ENCODE measurements at places on chromosomes 2 and 18. TPM values are rescaled to one million over a fixed set of nuclear protein-coding genes. Genes with fewer than 3 reads are reported as not detected.

The TUBA4B gene
- 0.08 TPM for total RNA-seq

The CMPK2 gene
- total RNA-seq, result 41.7 TPM

The STARD6 gene
- total RNA-seq, result not detected

The ESPNL gene
- total RNA-seq, result 0.42 TPM

The DCDC2C gene
- not detected for total RNA-seq

The FBXO36 gene
- total RNA-seq, result 1.3 TPM

The DSG1 gene
- 0.61 TPM for total RNA-seq

The C2orf81 gene
- 0.23 TPM for total RNA-seq

DNA sequence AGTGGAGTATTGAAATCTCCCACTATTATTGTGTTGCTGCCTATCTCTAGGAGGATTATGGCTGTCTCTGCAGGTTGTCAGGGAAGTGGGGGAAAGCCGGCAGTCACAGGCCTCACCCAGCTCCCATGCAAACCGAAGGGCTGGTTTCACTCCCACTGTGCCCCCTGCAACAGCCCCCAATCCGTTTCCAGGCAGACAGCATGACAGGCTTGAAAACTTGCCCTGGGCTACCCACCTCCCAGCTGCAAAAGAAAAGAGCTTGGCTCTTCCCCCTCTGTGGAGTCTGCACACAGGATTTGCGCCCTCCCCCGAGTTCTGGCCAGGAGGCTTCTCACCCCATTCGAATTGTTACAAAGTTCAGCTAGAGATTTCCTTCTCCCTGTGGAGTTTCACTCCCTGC, 87.4 kb upstream of the MSTN start:
- no peak for DNase-seq

DNA sequence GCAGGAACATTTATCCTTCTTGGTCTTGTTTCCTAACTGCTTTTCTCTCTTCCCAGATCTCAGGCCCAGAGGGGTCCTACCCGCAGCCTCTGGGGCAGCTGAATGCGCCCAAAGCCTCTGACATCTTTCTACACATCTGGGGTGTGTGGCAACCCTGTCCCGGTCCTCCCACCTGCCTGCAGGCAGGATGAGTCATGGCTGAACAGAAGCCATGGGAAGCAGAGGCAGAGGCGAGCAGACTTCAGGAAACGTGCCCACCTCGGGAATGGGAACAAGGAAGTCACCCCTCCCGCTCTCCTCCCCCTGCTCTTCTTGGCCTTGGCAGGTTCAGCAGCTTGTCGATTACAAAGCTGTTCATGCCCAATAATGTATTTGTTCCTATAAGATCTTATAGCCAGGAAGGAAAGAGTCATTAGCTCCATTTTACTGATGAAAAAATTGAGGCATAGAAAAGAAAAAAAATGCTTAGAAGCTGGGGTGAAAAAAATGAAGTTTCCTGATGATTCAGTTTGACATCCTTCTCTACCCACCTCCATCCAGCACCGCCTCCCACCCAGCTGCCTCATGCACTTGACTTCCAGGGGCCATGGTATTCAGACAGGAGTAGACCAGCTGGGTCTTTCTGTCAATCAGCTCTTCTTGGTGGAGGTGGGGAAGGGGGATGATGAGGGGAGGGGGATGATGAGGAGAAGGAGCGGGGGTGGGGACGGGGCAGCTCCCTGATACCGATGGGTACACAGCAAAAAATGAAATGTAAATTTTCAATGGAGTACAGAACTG, 10.4 kb upstream of the KCNF1 start:
- no peak for DNase-seq

GRCh38 chr2:23390152-23390551, 5.2 kb downstream of the KLHL29 start:
- DNase-seq, result no peak

GRCh38 chr2:144464730-144465129, 55.2 kb downstream of the ZEB2 start:
- DNase-seq, result no peak

- DNase-seq, result no peak
Observed at GRCh38 chr2:42801381-42801780, 9.0 kb upstream of the HAAO start.

- DNase-seq, result no peak
Observed at GRCh38 chr18:49672853-49673252, 111.0 kb downstream of the LIPG start.

- no peak for DNase-seq
Observed at GRCh38 chr2:163779970-163780597, 44.3 kb upstream of the FIGN start.

GRCh38 chr18:3511980-3512379, 62.0 kb downstream of the TGIF1 start:
- DNase-seq, result no peak

GRCh38 chr18:9791991-9792390, 83.9 kb downstream of the RAB31 start:
- no peak for DNase-seq

DNA sequence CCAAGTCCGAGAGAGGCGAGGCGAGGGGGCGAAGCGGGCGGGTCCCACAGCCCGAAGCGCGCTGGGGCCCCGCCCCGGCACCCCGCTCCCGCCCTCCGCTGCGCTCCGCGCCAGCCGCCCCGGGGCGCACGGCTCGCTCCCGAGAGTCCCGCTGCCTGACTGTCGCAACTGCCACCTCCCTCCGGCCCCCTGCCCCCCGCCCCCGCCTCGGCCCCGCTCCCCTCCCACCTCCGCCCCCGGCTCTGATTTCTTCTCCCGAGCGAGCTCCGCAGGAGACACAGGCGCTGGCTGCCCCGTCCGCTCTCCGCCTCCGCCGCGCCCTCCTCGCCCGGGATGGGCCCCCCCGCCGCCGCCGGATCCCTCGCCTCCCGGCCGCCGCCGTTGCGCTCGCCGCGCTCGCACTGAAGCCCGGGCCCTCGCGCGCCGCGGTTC, at the start of gene WNT6:
Gene WNT6, plus strand, starts transcription at position 250 of the 432 bp plus-strand sequence. CDS start 233 bp downstream, outside the sequence.
- DNase-seq, result no peak

GRCh38 chr2:84963692-84964405, 7.1 kb upstream of the KCMF1 start:
- DNase-seq, result no peak

DNA sequence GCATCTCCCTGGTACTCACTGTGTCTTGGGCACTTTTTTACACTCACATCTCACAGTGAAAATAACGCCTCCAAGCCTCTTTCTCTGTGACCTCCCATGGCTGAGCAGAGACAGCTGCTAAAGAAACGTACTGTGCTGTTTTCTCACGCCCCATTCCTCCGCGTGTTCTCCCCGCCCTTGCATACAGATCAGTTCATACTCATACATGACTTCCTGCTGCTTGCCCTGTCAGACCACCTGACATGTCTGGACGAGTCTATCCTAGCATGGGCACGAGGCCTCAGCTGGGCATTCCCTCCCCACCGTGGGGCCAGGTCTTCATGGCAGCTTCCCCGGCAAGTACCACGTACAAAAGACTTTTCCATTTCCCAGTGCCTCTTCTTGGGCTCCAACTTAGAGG, 21.2 kb upstream of the IL1A start:
- DNase-seq, result no peak

- DNase-seq, result no peak
Observed at GRCh38 chr2:149038442-149039212, at the start of gene LYPD6B. LYPD6B (plus strand) TSS chr2:149038699; CDS start chr2:149130949, 92,250 bp downstream.

GRCh38 chr2:112788653-112789052, 4.4 kb upstream of the IL1A start:
- no peak for DNase-seq

- DNase-seq, result no peak
Observed at GRCh38 chr2:224646242-224646846, 61.2 kb upstream of the CUL3 start.

- DNase-seq, result no peak
Observed at GRCh38 chr2:103875131-103875530, 978.8 kb upstream of the POU3F3 start.

DNA sequence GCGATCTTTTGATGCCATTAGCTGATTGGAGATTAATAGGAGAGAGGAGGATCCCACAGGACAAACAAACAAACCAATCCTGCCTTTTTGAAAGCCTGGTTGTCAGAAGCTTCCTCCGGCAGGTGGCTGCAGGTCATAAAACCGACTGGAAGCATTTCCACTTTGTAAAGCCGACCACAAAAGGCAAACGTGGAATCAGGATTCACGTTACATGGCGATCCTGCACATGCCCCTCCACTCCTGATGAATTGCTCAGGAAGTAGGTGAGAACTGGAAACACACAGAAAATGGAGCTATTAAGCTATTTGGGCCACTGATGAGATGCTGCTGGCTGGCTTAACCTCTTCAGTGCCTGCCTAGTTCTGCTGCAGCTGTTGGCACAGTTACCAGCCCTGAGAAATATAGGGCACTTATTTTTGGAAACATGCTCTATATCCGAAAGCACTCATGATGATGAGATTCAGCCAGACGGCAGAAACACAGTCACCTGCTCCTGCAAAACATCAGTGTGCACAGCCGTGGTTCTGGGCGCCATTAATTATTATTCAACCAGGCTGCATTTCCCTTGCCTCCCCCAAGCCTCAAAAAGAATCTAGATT, 110.3 kb upstream of the ST6GAL2 start:
- no peak for DNase-seq
